ENCODE measurements at places on chromosomes 13 and 19.
A peak's percentile ranks its signal among the peaks of the same experiment; 100 is the strongest.

DNA sequence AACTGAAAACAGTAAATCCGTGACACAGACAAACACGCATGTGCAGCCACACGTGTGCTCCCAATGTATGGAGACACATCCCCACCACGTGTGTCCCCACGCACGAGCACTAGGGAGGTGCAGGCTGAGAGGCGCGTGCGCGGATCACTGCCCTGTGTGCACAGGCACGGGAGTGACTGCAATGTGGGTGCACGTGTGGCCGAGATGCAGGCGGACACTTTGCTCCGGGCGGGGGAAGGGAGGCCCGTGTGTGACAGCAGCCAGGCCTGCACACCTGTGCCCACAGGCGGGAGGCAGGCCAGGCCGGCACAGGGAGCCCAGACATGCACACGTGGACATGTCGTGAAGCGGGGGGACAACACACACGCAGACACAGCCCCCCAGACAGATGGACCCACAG, 77.0 kb downstream of the PTPRS start:
- DNase-seq, result no peak

- DNase-seq, result no peak
These were observed 399.5 kb upstream of the MIR17HG start for GRCh38 chr13:90947976-90948375.

DNA sequence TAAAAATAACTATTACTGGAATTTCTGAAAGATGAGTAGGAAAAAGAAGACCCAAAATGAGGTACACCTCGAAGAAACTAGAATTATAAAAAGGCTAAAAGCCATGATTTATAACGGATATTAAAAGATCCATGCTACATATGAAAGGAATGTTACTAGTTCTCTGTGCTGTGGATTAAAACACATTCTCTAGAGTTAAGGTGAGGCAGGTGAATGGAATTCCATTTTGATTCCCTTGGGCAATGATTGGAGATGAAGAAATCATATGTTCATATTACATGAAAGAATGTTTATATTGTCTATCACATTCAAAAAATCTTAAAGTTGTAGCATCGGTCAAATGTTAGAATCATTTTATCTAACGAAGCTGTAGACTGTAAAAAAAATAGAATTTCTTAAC, 783.7 kb downstream of the PCDH9 start:
- no peak for DNase-seq

DNA sequence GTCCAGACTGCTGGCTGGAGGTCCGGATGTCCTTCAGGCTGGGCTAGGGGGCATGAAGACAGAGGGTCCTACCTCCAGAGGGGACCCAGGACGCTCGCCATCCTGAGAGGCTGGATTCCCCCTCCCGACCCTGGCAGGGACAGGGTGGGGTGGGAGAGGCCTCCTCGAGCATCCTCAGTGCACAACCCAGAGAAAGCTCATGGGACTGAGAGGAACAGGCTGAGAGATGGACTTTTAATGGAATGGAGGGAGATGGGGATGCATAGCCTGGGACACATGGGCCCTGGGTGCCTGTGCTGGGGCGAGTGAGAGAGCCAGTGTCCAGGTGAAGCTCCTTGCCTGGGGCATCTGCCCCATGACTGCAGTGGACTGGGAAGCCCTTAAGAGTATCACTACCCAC, 3.1 kb downstream of the ACTL9 start:
- DNase-seq, result no peak

GRCh38 chr13:108225440-108225839, 7.2 kb downstream of the ABHD13 start:
- DNase-seq, result no peak

- DNase-seq, result no peak
These were observed 54.7 kb downstream of the SLC7A1 start for GRCh38 chr13:29540799-29541198.

GRCh38 chr13:67156723-67157060, 73.4 kb downstream of the PCDH9 start:
- DNase-seq, result no peak

- DNase-seq, result no peak
These were observed 135.2 kb downstream of the PTPRS start for GRCh38 chr19:5205381-5205780.

- peak; percentile 68 for DNase-seq
These were observed at the start of gene PGPEP1 for GRCh38 chr19:18340190-18340989. PGPEP1 (plus strand) TSS chr19:18340598; CDS start chr19:18340682, 84 bp downstream.

DNA sequence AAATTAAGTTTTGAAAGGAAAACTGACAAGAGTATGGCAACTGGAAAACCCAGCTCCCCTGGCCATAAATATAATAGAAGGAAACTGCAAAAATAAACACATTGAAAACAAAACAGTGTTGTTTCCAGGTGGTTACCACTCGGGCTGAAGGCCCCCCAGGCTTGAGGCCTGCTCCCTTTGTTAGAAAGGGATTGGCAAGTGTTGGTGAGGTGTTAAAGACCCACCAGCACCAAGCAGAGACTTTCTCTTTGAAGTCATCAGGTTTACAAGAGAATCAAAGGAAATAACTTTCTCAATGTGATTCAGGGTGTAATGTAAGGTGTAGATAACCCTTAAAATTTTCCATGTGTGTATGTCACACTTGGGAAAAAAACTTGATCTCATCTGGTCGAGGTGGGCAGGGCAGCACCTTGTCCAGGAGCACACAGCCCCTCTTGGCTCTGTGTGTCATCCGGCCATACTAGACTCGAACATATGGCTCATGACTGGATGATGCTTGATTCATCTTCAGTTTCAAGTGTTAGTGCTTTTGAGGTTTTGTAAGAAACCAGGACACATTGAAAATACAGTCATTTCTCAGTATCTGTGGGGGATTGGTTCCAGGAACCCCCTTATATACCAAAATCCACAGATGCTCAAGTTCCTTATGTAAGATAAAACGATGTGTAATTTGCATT, 7.8 kb downstream of the ACTN4 start:
- no peak for DNase-seq

DNA sequence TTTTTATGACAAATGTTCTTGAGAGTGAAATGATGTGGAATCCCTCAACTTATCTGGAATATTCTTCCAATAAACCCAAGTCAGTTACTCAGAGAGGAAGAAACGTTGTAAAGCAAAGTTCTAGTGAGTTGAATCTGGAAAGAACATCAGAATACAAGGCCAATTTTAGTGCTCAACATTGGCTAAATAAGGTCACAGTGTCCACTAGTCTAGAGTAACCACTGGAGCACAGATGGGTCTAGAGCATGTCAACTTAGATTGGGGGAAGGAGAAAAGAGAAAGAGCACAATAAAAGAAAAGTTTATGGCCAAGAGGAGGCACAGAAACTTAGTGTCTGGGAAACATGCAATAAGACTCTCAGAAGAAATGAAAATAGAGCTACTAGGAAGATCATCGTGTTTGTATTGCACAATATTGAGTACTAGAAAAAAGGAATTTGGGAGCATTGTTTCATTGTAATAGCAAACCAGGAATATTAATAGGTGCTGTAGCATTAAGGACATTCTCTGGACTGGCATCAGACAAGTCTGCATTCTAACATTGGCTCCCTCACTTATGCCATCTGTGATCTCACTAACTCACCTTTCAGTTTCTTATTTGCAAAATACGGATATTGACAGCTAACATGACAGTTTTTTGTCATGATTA, 1318.5 kb downstream of the PCDH9 start:
- no peak for DNase-seq

DNA sequence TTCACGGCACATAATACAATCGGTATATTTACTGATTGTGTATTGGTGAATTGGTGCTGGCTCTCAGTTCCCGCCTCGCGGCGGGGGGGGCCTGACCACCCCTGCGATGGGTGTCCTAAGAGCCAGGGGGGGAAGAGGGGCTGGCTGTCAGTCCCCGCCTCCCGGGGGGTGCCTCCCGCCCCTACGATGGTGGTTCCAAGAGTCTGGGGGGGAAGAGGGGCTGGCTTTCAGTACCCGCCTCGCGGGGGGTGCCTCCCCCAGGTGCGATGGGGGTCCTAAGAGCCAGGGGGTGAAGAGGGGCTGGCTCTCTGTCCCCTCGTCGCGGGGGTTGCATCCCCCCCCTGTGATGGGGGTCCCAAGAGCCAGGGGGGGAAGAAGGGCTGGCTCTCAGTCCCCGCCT, 2321.8 kb upstream of the PCDH20 start:
- no peak for DNase-seq

- no peak for DNase-seq
These were observed 19.3 kb downstream of the CEACAM1 start for GRCh38 chr19:42508892-42509444.

Data from stimulated activated CD8-positive, alpha-beta memory T cell treated with anti-CD3 and anti-CD28 coated beads, Interleukin-4, amount 100 ng/mL, for 24 hours (primary cell).